ENCODE measurements at places on chromosomes 6 and 20.

GRCh38 chr6:159109391-159109790 lies 59.8 kb upstream of the FNDC1 start:
- DNase-seq = no peak

GRCh38 chr20:20452254-20452676 lies 84.4 kb downstream of the INSM1 start:
- peak; percentile 69 for DNase-seq

- DNase-seq = no peak
Measured at GRCh38 chr6:131692031-131692430, 9.2 kb downstream of the OR2A4 start.

GRCh38 chr6:18246205-18246604 lies 18.1 kb downstream of the DEK start:
- no peak for DNase-seq

- DNase-seq = no peak
Measured at GRCh38 chr6:81640891-81641290, 111.6 kb downstream of the TENT5A start.

GRCh38 chr6:108115598-108116058 lies 41.1 kb upstream of the OSTM1 start:
- peak; percentile 44 for DNase-seq

DNA sequence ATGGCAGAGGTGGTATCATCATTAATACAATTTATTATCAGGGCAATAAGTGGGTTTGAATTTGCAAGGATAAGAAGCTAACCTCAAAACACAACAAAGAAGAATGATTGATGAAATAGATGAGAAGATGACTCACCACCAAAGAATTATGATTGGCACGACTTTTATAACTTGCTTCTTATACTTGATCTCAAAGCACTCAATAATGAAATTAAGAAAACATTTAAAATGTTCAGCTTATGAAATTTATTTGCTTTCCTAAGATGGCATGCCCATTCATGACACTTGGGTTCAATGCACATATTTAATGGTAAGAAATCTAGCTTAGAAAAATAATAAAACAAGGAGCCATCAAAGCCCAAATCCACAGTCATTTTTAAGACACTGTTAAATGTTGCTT lies 477.5 kb downstream of the GJA1 start:
- DNase-seq = no peak

- DNase-seq = no peak
Measured at GRCh38 chr20:38179846-38180245, 14.8 kb upstream of the TGM2 start.

DNA sequence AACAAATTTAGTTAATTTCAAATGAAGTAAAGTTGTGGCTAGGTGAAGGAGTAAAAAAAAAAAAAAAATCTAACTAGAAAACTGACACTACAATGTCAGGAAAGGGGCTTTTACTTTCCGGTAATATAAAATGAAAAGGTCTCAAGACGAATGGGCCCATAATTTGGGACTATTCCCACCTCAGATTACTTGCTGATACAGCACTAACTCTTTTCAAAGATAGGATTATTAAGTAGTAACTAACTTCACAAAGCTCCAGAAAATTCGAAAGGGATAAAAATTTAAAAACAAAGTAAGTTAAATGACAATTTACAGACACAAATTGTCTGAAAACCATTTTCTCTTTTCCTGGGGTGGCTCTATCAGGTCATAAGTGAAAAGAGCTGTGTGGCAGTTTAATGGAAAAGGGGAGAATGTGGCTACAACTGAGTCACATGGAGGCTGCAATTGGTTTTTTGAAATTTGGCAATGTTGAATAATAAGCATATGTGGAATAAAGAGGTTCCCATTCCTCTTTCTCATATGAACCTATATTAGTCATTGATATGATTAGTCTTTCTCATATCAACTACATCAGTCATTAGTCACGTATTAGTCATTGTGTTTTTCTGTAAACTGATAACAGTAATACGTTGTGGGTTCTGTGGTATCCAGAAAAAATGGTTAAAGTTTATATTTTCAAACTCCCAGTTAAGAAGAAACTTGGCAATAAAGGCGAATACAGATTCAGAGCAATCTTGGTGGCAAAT lies 78.0 kb downstream of the RWDD2A start:
- DNase-seq = no peak

GRCh38 chr6:14792118-14792955 lies 453.5 kb upstream of the JARID2 start:
- DNase-seq = no peak

GRCh38 chr6:142932889-142933288 lies 12.1 kb downstream of the HIVEP2 start:
- DNase-seq = no peak

DNA sequence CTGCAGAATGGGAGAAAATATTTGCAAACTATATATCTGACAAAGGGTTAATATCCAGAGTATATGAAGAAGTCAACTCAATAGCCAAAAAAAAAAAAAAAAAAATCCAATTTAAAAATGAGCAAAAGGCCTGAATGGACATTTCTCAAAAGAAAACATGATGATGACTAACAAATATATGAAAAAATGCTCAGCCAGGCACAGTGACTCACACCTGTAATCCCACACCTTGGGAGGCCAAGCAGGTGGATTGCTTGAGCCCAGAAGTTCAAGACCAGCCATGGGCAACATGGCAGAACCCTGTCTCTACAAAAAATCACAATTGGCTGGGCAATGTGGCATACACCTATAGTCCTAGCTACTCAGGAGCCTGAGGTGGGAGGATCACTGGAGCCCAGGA lies 2.1 kb upstream of the ECHDC1 start:
- no peak for DNase-seq

DNA sequence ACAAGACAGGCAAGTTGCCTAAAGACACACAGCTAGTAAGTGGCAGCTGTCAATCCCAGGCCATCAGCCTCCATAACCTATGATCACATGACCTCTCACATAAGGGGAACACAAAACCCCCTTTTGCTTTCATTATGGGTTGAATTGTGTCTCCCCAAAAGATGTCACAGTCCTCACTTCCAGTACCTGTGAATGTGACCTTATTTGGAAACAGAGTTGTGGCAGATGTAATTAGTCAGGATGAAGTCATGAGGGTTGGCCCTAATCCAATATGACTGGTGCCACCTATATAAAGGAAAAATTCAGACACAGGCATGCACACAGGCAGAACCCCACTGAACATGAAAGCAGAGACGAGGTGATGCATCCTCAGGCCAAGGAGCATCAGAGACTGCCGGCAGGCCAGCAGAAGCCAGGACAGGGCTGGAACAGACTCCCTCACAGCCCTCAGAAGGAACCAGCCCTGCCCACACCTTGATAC lies 33.6 kb downstream of the GFOD1 start:
- no peak for DNase-seq

DNA sequence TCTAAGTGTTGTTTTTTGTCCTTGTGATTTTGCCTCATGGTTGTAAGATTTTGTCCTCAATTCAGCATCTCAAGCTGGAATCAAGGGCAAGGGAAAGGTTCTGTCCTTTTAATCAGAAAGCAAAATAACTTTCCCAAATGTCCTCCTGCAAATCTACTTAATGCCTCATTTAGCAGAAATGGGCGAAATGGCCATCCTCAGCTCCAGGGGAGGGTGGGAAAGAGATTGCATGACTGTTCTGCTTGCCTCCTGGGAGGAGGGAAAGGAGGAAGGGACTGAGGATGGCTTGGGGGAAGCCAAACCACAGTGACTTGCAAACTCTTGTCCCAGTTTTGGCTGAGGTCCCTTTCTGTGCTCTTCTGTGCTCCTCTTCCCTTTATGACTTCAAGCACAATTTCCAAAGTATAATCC lies 43.4 kb downstream of the TNFAIP3 start:
- DNase-seq = no peak

- DNase-seq = no peak
Measured at GRCh38 chr20:251354-251753, 6.2 kb upstream of the DEFB132 start.

DNA sequence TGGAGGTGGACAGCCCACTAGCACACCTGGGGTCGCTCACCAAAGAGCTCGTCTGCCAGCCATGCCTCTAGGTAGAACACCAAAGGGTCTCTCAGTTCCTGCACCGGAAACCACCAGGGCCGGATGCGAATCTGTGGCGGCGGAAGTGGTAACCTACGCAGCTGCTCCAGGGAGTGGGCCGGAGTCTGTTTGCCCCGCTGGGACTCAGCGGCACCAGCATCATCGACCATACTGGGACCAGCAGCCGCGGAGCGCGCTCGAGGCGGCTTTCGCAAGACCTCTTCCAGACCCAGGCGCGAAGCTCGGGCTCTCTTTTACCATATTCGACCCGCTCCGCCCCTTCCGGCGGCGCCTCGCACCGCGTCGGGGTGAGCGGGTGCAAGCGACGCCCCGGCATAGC lies at the start of gene OOEP:
Gene OOEP (minus strand): TSS at position 335 of the 400 bp plus-strand sequence. CDS start 105 bp downstream, at position 230.
- DNase-seq = no peak

- DNase-seq = peak; percentile 37
Measured at GRCh38 chr20:4161401-4162251, 146.3 kb upstream of the RNF24 start.

- DNase-seq = no peak
Measured at GRCh38 chr6:169161572-169162167, 92.0 kb downstream of the THBS2 start.

GRCh38 chr6:155319902-155320301 lies 5.6 kb upstream of the TFB1M start:
- no peak for DNase-seq

DNA sequence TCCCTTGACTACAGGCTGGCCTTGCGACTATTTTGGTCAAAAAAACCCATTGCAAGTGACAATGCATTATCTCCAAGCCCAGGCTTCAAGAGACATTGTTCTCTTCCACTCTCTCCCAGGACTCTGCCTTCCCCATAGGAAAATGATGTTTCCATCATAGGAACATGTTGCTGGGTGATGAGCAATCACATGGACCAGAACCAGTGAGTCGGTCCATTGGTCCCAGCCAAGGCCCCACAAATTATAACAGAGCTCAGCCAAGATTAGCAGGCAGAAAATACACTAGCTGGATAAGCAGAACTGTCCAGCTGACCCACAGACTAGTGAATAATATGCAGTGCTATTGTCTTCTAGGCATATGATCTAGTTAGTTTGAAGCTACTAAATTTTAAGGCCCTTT lies 27.4 kb downstream of the TENT5A start:
- no peak for DNase-seq

All from activated CD4-positive, alpha-beta T cell treated with anti-CD3 and anti-CD28 coated beads, Interleukin-2, amount 50 U/mL, for 48 hours (primary cell).